DMS153 (cell line): ENCODE measurements at places on chromosomes 16 and 17.

DNA sequence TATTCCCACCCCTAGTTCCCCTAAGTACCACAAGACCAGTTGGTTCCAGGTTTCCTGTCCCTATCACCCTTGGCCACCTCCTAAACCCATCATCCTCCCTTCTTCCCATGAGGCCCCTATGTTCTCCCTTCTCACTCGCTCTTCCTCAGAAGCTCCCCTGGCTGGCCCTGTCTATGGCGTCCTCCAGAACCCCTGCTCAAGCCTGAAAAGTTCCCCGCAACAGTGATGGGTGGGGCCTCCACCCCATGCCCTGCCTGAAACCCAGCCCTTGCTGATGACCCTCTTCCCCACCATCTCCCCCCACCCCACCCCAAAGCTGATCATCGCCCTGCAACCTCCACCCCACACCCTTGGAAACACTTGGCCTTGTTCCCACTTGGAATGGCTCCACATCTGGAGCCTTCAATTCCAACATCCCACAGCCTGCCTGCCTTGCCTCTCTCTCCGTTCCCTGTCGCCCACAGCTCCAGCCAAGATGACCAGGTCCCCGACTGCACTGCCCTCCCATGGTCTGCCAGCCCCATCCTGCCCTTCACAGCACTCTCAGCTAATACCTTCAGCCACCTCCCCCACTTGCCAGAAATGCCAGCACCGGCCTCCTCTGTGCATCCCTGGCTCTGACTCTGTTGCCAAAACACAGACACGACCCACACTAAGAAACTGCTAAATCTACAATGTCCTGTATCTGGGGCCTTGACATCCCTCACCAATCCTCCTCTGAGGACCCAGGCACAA lies 10.5 kb downstream of the OSBPL7 start:
- DNase-seq = no peak

DNA sequence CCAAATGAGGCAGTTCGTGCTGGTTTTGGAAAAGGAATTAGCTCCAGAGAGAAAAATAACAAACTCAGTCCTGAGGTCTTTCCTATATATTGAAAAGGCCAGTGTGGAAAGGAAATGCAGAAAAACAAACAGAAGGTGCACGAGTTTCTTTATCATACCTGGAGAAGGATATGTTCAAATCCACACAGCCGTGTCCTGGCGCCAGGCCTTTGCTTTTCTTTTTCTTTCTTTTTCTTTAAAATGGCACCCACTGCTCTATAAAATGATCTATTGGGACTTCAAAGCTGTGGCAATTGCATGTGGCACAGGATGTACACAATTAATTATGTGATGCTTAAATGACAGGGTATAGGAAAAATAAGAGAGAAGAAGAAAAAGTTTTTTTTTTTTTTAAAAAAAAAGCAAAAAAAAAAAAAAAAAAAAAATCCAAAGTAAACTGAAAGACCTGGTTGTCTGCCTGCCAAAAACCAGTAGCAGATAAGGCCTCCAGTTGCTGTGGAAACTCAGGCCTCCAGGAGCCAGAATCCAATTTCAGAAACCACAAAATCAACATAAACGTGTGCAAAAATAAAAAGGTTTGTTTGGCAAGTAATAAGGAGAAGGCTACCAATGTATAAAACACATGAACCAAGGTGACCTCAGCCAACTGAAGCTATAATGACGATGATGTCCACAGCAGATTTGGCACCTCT lies 957.6 kb upstream of the SOX9 start:
- DNase-seq = peak; percentile 99

DNA sequence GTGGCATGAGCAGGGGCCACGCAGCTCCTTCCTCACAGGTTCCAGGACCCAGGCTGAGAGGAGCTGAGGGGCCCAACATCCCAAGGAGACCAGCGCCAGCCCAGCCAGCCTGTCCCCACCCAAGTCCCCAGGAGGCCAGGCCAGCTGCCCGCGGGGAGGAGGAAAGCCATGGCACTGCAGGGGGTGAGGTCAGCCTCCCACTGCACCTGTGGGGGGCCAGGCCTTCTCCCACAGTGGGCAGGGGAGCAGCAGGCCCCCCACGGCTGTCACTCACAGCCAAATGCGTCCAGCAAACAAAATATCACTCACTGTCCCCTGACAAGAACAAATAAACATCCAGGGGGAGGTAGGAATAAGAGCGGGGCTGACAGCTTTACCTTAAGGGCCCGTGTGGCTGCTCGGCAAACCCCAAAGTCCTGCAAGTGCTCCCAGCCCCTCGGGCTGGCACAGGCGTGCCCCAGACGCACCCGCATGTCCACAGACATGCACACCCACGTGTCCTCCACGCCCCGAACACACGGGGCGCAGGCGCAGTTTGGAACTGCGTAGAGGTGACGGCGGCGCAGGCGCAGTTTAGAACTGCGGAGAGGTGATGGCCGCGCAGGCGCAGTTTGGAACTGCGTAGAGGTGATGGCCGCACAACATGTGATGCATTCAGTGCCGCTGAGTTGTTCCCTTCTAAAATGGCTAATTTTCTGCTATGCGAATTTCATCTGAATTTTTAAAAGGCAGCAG lies 291.1 kb downstream of the FOXL1 start:
- DNase-seq = no peak

DNA sequence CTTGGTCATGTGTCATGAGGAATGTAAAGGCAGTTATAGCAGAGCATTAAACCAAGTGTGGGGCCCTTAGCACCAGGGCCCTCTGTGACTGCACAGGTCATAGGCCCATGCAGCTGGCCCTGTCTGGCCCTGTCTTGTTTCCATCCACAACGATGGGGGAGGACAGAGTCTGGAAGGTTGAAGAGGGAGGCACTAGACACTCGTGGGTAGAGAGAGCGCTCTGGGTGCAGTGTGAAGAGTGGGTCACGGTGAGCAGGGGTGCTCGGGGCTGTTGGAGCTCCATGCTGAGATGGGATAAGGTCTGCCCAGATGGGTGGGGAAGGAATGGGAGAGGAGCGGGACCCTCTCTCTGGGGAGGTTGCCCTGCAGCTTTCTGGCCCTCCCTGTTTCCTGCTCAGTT lies 12.8 kb upstream of the KSR1 start:
- no peak for DNase-seq

GRCh38 chr17:50414808-50415207 lies 11.2 kb upstream of the ACSF2 start:
- DNase-seq = no peak

DNA sequence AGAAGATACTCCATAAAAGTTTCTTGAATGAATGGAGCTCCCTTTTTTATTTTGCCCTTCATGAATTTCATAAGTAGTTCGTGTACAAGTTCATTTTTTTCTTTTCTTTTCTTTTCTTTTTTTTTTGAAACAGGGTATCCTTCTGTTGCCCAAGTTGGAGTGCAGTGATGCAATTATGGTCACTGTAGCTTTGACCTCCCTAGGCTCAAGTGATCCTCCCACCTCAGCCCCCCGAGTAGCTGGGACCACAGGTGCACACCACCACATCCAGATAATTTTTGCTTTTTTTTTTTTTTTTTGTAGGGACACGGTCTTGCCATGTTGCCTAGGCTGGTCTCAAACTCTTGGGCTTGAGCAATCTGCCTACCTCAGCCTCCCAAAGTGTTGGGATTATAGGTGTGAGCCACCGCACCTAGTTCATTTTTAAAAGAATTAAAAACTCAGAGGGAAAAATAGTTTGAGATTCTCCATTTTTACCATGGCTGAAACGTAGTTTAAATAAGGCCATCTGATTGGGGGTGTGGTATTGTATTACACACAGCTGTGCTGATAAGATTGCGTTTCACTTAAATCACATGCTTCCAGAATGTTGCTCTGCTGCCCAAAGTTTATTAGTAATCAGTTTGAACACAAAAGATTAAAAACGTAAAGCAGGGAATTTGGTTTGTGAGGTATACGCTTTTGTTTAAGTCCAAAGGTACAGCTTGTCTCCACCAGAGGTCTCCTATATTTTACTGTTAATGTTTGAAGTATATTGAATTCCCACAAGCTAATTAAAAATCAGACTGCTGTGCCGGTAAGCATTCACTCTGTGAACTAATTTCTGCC lies 154.1 kb downstream of the SOCS1 start:
- no peak for DNase-seq

DNA sequence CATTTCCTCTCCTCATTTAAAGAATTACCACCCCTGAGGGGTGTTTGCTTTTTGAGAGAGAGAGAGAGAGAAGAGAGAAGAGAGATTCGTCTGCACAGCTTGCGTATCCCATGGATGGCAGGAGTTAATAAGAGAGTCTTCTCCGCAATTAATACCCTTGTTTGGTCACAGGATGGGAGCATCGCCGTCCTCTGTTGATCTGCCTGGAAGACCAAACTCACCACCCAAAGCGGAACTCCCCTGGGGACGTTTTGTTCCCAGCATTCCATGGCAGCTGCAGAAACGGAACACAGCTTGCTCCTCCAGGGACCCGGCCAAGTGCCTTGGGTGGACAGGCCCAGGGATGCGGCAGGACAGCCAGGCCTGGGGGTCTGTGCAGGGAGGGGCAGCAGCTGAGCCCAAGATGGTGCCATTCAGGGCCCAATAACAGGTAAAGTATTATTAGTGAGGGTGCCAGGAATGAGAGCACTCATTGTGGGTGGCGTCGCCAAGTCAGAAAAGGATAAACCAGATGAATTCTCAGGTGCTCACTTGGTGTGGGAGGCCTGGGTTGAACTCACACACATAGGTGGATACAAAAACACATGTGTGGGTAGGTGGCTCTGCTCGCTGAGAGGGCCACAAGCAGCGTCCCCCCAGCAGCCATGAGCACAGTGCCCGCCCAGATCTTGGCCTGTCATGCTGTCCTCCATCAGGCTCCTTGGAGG lies 83.1 kb downstream of the NT5M start:
- no peak for DNase-seq

GRCh38 chr16:55911616-55912015 lies 36.4 kb upstream of the CES5A start:
- no peak for DNase-seq

DNA sequence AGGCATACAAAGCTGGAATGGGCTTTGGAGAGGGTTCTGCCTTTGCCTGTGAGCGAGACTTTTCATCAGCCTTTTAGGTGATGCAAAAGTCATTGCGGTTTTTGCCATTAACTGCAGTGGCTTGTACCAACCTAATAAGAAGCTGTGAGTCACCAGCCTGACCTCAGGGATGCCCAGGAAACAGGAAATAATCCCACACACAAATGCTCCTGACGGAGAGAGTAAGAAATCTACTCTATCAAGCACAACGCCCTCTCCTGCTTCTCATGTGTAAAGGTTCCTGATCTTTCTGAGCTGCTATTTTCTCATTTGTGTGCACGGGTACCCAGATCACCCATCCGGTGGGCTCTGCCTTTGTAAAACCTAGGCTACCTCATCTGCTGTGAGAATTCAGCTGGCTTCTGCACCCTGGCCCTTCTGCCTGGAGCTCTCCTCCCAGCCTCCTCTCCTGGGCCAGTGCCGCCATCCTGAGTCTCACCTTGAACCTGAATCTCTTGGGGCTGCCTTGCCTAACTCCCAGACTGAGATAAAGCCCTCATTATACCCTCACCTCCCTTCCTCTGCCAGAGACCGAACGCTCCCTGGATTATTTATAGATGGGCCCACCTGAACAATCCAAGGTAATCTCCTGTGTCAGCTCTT lies 299.7 kb downstream of the C16orf95 start:
- peak; percentile 11 for DNase-seq

GRCh38 chr16:17313793-17314547 lies 156.8 kb downstream of the XYLT1 start:
- no peak for DNase-seq
